Stimulated activated CD4-positive, alpha-beta T cell treated with anti-CD3 and anti-CD28 coated beads, Interleukin-12 subunit alpha, Interleukin-12 subunit beta, amount 100 ng/mL, for 4 hours (primary cell): ENCODE measurements at places on chromosomes 2 and 18.

GRCh38 chr2:118186110-118186857 lies 98.0 kb downstream of the INSIG2 start:
- DNase-seq = peak; percentile 82

- DNase-seq = no peak
These were observed 339.7 kb upstream of the SLC14A2 start for GRCh38 chr18:45275367-45276113.

DNA sequence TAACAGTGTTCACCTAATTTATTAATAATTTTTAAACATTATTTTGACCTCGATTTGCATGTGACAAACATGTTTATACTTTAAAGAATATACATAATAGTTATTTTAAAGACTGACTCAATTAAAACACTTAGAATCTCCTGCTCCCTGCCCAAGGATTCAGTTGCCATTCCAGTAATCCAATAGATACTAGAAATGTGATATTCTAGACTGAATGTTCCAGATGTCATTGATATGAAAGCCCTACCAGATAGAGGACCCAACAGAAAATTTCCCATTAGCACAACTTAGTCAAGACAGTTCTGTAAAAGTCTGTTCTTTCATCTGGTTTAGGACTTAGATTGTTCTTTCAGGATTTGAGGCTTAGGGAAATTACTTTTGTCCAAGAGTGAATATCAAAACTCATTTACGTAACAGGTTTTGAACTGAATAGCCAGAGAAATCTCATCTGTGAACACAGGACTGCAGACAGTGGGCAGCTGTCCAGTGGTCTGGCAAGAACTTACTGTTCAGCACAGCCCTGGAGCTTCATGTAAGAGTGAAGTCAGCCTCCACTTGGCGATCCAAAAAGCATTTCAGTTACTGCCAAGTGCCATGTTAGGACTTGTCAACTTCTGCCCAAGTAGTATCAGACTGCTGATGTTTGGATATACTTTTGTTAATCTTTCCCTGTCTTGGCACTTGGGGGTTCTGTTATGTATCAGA lies 77.5 kb downstream of the OSBPL6 start:
- no peak for DNase-seq

- no peak for DNase-seq
These were observed 17.8 kb downstream of the DOK1 start for GRCh38 chr2:74572178-74572925.

- no peak for DNase-seq
These were observed 42.4 kb downstream of the ACVR1 start for GRCh38 chr2:157833721-157834120.

DNA sequence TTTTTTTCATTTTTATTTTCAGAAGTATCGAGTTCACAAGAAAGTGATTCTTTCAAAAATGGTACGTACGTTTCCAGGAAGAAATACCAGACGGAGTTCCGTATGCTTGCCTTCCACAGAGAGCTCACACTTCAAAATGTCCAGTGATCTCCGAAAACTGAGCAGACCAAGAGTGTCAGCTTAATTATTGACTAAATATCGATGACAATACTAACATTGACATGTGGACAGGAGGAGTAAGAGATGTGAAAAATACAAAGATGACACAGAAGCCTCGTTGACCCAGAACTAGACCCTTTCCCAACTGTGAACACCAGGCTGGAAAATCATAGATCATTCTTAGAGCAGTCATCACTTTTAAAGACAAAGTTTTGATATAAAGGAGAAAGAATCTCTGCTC lies 440.0 kb upstream of the POU3F3 start:
- DNase-seq = no peak

DNA sequence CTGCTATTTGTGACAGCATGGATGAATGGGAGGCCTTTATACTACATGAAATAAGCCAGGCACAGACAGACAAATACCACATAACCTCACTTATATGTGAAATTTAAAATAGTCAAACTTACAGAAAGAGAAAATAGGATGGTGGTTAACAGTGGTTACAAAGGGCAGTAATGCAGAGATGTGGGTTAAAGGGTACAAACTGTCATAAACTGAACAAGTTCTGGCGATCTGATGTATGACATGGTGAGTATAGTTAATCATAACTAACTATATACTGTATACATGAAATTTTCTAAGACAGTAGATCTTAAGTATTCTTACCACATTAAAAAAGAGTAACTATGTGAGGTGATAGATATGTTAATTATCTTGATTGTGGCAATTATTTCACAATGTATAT lies 558.1 kb upstream of the ZNF804A start:
- no peak for DNase-seq

- no peak for DNase-seq
These were observed 84.0 kb downstream of the ZBTB7C start for GRCh38 chr18:48325115-48325665.

- DNase-seq = no peak
These were observed 243.9 kb upstream of the GULP1 start for GRCh38 chr2:188047735-188048134.

DNA sequence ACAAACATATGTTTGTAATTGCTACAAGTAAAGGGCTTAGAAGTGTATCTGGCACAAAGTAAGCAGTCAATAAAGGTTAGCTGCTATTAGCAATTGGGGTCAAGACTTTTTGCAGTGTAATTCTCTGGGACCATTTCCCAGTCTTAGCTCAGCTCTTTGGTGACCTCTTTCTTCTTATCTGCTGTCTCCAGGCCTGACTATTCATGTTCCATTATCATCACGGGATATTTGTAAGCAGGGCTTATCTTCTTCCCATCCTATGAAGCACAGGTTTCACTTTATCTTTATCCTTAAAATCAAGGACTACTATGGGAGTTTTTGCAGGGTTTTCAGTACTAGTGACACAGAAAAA lies 131.7 kb downstream of the DOCK10 start:
- DNase-seq = no peak

DNA sequence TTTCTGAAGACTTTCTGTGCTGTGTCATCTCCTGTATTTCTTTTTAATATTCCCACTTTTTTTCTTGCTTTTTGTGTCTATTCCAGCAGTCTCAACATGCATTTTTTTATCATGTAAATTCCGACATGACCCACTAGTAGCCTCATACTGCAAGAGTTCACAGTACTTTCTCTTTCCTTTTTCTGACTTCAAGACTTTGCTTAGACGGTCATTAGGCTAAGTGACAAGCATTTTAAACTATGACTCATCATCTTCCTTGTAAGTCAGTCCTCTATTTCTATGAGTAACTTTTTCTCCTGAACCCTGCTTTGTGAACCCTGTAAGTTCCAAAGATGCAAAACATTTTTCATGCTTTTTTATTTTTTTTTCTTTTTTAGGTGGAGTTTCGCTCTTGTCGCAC lies 381.2 kb downstream of the TXNL1 start:
- DNase-seq = no peak

- no peak for DNase-seq
These were observed 204.1 kb downstream of the CTIF start for GRCh38 chr18:48742706-48743475.

DNA sequence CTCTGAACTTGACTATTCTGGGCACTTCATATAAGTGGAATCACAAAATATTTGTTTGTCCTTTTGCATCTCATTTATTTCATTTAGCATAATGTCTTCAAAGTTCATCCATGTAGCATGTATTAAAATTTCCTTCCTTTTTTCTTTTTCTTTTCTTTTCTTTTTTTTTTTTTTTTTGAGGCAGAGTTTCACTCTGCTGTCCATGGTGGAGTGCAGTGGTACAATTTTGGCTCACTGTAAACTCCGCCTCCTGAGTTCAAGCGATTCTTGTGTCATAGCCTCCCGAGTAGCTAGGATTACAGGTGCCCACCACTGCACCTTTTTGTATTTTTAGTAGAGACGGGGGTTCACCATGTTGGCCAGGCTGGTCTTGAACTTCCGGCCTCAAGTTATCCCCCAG lies 11.9 kb downstream of the ATP8B1 start:
- no peak for DNase-seq

DNA sequence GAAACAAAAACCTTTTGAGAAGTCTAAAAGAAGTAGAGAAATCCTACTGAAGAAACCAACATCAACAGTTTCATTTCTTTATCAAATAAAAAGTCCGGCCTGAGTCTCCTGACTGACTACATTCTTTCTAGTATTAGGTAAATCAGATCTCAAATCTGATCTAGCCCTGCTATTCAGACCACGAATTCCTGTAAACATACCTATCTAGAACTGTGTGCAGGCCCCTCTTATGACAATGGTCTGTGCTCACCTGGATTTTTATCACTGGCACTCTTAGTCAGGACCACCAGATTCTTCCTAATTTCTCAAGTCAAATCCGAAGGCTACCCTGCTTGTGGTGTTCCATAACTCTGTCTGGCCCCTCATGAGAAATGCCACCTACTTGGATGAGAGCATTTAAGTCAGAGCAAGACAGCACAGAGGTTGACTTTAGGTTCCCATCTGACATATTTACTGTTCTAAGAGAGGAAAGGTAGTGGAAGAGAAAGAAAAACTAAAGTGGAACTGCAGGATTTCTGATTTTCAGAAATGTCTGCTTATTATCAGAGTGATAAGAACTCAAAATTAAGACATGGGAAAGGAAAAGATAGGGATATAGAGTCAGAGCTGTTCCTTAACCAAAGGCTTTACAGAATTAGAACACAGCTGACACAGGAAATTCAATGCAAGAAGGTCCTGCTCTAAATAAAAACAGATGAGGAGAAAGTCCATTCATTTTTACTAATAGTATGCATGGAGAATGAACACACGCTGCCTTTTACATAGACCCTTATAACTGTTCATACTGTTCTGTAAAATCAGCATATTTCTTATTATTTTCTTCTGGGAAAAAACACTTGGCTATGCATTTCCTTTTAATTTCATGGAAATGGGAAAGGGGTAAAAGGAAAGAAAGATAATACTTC lies 56.5 kb downstream of the SLC8A1 start:
- DNase-seq = no peak

GRCh38 chr18:76232010-76232409 lies 263.0 kb downstream of the ZNF516 start:
- no peak for DNase-seq

GRCh38 chr18:33755931-33756560 lies 178.0 kb downstream of the ASXL3 start:
- DNase-seq = no peak

GRCh38 chr18:54673936-54674335 lies 82.9 kb downstream of the DYNAP start:
- DNase-seq = no peak

DNA sequence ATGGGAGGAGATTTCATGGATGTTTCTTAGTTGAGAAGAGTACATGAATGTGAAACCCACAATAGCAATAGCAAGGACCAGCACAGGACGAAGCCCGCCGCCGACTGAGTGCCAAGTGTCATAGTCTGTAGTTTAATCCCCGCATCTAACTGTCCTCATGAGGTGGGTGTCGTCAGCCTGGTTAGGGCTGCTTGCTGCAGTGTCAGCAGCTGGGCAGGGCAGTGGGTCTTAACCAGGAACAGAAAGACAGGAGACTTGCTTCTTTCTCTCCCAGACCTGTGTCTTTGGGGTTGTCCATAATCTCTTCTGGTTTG lies 146.6 kb downstream of the VAPA start:
- DNase-seq = no peak

- peak; percentile 27 for DNase-seq
These were observed 2.9 kb downstream of the CTLA4 start for GRCh38 chr2:203870481-203870880.

DNA sequence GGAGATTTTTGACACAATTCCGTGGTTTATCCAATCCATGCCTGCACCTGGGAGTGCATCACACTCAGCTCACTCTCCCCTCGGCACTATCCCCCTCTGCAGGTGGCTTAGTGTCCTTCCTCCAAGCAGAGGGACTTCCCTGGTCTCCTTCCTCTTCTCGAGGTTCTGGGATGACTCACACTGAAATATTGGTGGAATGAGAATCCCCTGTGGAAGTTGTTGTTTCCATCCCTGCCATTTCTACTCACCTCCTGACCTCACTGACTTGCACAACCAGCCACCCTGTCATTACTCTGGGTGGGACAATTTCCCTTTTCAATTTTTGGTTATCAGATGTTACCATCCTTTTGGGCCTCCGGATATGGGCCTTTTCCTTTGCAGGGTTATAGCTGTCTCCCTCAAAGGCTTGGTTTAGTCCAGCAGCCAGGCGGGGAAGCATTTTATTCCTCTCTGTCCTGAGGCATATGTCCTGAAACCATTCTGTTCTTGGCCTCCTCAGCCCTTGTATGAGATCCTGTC lies 59.9 kb downstream of the PTPRM start:
- DNase-seq = no peak

DNA sequence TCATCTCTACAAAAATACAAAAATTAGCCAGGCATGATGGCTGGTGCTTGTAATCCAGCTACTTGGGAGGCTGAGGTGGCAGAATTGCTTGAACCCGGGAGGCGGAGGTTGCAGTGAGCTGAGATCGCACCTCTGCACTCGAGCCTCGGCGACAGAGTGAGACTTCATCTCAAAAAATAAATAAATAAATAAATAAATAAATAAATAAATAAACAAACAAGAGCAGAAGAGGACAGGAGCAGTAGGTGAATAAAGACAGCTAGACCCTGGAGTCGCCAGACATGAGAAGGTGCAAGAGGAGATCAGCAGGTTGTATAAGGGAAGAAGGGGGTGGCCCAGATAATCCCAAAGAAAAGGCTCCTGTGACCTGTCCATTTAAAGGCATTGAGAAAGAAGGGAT lies 12.3 kb downstream of the LAMA1 start:
- no peak for DNase-seq

DNA sequence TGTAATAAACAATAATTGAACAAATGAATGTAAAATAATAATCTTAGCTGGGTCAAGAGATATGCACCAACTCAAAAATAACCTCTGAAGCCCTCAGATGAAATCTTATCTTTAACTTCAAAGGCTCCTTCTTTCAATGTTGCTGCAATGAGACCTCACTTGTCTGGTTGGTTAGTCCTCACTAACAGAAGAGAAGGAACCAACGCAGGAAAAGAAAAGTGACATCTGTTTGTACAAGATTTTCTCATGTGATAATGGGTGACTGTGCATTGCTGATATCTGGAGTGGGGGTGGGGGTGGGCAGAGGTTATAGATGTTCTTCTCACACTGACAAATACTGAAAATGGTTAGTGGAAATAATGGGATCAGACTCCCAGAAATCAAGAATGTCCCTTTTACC lies 2.6 kb downstream of the SCN7A start:
- DNase-seq = no peak

DNA sequence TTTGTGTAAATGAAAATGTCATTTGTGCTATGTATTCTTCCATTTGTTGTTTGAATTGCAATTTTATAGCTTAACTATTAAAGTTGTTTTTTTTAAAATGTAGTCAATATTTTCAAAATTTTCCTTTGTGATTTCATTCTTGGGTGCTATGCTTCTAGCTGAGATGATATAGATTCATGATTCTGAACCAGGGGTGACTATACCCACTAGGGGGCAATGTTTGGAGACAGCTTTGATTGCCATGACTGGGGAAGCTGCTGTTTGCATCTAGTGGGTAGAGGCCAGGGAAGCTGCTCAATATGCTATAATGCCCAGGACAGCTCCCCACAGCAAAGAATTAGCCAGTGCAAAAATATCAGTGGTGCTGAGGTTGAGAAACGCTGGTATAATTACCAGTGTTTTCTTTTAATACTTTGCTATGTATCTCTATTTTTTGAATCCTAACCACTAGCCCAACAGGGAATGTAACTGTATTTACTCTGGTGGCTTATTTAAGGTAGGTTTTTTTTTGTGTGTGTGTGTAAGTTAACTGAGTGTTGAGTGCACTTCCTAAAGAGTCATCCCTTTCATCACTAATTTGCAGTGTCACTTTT lies 99.7 kb downstream of the MEP1B start:
- DNase-seq = no peak

- DNase-seq = no peak
These were observed 40.2 kb upstream of the GMCL1 start for GRCh38 chr2:69789175-69789721.
